Inflammatory macrophage treated with lipopolysaccharide for 1 hour (primary cell): ENCODE measurements at places on chromosomes 11 and 22.

DNA sequence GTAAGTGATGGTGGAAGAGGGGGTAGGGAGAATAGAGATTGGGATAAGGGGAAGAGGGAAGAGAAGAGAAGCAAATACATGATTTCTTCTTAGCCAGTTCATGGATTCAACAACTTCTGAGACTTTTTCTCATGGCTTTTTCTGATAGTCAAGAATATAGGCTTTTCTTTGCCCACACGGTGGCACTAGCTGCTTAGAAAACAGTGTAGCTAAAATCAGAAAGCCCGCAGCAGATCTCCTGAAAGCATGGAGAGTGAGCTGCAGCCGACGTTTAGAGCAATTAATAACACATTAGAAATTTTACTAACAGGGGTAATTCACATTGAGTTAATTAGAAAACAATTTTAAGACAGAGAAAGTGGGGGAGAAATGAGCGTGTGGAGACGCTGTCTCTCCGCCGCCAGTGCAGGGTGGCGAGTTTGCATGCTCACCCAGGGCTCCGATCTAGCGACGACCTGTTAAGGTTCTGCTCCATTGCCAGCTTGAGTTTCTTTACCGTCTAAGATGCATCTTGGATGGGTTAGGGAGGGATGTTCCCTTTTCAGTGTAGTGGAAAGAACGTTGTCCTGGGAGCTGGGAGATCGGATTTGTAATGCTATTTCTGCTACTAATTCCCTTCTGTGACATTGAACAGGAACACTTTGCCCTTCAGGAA is 3.3 kb upstream of the RAG1 start:
- peak; percentile 77 for DNase-seq

- DNase-seq, result no peak
Observed at GRCh38 chr22:49525801-49526535, 301.7 kb downstream of the BRD1 start.

DNA sequence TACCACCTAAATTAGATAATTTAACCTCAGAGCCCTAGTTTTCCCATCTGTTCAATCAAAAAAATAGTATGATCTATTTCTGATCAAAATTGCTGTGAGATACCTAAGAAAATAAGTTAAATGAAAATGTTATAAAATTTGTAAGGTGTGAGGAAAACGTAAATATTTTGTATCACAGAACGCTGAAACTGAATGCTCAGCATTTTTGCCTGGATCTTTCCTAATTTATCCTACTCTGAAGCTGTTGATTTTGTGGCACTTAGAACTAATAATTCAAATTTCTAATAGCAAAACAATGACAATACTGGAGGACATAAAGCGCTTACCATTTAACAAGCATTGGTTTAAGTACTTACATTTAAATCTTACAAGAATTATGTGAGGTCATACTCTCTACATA is 674.2 kb downstream of the FAM181B start:
- no peak for DNase-seq

DNA sequence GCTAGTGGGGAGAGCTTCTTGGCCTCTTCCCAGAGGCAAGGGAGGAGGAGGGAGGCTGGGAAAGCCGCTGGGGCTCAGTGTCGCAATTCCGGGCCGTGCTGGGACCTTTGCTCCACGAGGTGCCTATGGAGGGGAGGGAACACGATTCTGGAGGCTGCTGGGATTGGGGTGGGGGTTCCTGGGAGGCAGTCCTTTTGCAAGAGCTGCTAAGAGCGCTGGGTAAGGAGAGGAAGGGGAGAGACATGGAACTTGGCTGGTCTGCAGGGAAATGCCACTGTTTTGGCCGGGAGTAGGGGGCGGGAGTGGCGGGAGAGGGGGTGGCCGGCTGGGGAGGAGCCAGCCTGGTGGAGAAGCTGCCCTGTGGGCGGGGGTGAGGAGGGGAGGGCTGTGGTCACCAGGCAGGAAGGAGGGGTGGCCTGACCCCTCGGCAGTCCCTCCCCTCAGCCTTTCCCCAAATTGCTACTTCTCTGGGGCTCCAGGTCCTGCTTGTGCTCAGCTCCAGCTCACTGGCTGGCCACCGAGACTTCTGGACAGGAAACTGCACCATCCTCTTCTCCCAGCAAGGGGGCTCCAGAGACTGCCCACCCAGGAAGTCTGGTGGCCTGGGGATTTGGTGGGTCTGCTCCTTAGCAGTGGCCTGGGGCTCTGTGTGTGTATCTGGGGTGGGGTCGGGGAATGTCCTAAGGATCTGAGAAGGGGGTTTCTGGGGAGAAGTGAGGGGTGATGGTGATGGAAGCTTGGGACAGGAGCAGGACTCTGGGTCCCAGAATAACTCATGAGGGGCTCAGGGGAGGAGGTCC is at the start of gene NR1H3:
NR1H3 (plus strand) TSS at position 480 of the 800 bp plus-strand sequence. CDS start 1,221 bp downstream, outside the sequence.
- DNase-seq, result peak; percentile 65

- no peak for DNase-seq
Observed at GRCh38 chr22:38924347-38924952, 33.0 kb upstream of the APOBEC3A start.

DNA sequence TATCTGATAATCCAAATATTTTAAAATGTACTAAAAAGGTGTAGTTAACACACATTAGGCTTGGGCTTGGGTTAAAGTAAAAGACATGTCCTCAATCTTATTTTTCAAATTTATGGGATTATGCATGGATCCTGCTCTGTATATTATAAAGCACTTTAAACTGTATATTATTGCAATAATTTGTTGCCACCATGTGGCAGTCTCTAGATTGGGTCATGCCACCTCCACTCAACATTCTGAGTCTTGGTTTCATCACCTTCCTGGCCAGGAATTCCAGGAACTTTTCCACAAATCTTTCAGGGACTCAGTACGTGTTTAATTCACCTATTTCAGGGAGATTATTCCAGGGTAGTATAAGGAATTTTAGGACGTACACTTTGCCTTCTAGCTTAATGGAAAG is 695.5 kb downstream of the FAM181B start:
- DNase-seq, result no peak

GRCh38 chr22:49026494-49027367 is 800.9 kb downstream of the BRD1 start:
- DNase-seq, result no peak
